ENCODE measurements at places on chromosomes 7 and 10. TPM values are rescaled to one million over a fixed set of nuclear protein-coding genes. Genes with fewer than 3 reads are reported as not detected.

The ERVW-1 gene
- not detected for total RNA-seq

The MUC3A gene
- 2.0 TPM for total RNA-seq

The PLEKHS1 gene
- not detected for total RNA-seq

The TFR2 gene
- 0.62 TPM for total RNA-seq

The HHEX gene
- total RNA-seq = 39.3 TPM

The MYOF gene
- 25.5 TPM for total RNA-seq

The ZNF365 gene
- total RNA-seq = not detected

The SPDYE6 gene
- not detected for total RNA-seq
